Stimulated activated CD8-positive, alpha-beta memory T cell treated with anti-CD3 and anti-CD28 coated beads, Interleukin-2, amount 100 ng/mL, for 1 hour (primary cell): ENCODE measurements at places on chromosomes 6 and 20.

GRCh38 chr20:29408034-29408695 is 1849.3 kb upstream of the DEFB115 start:
- DNase-seq = no peak

DNA sequence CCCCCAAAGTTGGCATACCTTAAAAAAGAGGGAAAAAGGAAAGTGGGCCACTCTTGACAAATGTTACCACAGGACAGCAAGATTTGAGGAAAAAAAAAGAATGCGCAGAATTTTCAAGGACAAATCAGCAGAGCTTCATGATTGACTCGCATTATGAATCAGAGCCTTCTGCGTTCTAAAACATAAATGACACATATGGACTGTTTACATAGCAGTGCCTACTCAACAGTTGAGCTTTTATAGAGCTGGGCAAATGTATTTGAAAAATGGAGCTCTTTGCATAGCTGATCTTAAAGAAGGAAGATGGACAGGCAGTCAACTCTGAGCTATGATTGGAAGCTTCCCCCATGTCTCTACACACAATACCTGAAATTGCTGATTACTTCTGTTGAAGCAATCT is 213.2 kb upstream of the NT5E start:
- DNase-seq = no peak

- DNase-seq = no peak
These were observed 41.5 kb upstream of the ZNF337 start for GRCh38 chr20:25738198-25738597.

DNA sequence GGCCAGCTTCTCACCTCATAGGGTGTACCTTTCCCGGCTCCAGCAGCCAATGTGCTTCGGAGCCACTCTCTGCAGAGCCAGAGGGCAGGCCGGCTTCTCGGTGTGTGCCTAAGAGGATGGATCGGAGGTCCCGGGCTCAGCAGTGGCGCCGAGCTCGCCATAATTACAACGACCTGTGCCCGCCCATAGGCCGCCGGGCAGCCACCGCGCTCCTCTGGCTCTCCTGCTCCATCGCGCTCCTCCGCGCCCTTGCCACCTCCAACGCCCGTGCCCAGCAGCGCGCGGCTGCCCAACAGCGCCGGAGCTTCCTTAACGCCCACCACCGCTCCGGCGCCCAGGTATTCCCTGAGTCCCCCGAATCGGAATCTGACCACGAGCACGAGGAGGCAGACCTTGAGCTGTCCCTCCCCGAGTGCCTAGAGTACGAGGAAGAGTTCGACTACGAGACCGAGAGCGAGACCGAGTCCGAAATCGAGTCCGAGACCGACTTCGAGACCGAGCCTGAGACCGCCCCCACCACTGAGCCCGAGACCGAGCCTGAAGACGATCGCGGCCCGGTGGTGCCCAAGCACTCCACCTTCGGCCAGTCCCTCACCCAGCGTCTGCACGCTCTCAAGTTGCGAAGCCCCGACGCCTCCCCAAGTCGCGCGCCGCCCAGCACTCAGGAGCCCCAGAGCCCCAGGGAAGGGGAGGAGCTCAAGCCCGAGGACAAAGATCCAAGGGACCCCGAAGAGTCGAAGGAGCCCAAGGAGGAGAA is 10.5 kb downstream of the GNAS-AS1 start:
- no peak for DNase-seq

- no peak for DNase-seq
These were observed 19.3 kb downstream of the ADA start for GRCh38 chr20:44632103-44632752.
